Renal cortex interstitium (tissue), 15 donors: ENCODE measurements at places on chromosomes 7 and 10. TPM values are rescaled to one million over a fixed set of nuclear protein-coding genes. Genes with fewer than 3 reads are reported as not detected.

DNA sequence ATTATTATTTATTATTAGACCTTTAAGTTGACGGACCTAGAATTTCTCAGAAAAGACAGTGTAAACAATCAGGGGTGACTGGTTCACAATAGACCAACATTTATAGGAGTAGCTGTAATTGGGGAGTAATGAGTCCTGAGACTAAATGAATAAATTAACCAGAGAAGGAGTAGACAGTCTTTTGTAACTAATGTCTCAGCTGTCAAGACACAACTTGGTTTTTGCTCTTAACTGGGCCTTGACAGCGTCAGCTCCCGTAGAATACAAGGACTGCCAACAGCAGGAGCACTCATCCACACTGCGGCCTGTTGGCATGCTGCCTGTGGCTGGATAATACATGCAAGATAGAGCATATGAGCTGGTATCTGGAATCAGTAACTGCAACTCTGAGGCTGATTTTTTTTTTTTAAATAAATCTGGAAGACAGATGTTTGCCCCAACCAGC lies 123.9 kb downstream of the CACNA2D1 start:
- peak; percentile 47 for DNase-seq

ECHDC3 gene
- polyA plus RNA-seq = 16.6 TPM

DNA sequence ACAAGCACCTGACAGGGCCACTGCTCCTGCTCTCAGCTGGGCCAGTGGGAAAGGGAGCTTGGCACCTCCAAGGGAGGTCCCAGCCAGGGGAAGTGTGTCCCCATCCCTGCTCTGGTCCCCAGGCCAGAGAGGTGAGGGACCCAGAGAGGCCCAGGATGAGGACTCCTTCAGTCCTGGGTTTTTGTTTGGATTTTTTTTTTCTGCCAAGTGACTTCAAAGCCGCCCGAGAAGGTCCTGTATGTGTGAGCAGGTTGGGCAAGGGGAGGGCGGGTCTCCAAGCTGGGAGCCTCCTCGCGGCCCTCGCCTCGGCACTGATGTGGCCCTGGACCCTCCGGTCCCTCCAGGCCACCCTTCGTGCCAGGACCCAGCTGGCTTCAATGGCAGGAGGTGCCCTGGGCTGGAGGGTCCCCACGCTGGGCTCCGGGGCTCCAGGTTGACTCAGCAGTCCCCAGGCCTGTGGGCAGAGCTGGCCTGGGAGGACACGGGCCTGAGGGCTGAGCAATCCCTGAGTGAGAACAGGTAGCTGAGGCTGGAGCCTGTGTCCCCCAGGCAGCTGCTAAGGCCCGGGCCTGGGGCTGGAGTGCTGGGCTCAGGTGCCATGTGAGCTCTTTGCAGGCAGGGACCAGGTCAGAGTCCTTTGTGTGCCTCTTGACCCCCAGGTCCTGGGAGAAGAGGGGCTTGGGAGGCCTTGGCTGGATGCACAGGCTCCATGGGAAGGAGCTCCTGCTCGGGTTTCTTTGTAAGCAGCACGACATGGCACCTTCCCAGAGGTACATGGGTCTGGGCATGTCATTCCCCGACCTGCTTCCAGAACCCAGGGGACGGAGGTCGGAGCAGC lies 140.6 kb downstream of the FAM53B start:
- DNase-seq = no peak

GRCh38 chr7:83441-83840 lies 108.9 kb upstream of the FAM20C start:
- no peak for DNase-seq

- no peak for DNase-seq
These were observed 82.2 kb upstream of the NAMPT start for GRCh38 chr7:106367018-106367420.
